SW 1271 (cell line): ENCODE measurements at places on chromosomes 11 and 22.

- no peak for DNase-seq
Observed at GRCh38 chr11:87597725-87598124, 560.0 kb downstream of the TMEM135 start.

DNA sequence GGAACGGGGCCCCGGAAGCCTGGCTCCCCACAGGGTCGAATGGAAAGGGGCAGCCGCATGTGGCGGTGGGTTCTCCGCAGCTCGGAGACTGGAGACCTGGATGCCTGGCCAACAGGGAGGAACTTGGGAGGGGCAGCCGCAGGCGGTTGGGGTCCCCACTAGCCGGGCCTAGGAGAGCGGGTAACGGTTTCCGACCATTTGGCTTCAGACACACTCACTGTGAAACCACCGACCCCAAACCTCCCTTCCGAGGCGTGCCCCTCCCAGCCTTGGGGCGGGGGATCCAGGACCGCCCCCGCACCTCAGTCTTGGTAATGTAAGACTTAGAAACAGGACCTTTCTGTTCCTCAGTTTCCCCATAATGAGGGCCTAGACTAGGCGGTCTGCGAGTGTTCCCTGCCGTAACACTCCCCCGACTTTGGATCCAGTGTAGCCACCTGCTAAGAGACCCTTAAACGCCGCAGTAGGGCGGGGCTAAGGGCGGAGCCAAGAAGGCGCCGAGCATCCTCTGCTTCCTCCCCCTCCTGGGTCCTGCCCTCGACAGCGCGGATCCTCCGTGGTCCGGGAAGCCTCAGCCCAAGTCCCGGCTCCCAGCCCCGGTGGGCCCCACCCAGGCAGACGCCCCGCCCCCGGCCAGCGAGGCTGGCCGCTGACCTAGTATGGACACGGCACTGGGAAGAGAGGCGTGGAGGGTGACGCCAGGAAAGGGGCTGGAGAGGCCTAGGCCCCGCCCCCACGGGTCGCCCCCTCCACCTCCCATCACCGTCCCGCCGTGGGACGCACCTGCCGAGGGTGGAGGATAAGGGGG lies 1.8 kb upstream of the RASGRP2 start:
- DNase-seq = peak; percentile 65

GRCh38 chr11:20000351-20001134 lies 159.7 kb downstream of the DBX1 start:
- no peak for DNase-seq

GRCh38 chr11:67593565-67593905 lies 9.9 kb downstream of the GSTP1 start:
- DNase-seq = no peak

GRCh38 chr11:2276280-2277007 lies 6.1 kb upstream of the ASCL2 start:
- DNase-seq = no peak

DNA sequence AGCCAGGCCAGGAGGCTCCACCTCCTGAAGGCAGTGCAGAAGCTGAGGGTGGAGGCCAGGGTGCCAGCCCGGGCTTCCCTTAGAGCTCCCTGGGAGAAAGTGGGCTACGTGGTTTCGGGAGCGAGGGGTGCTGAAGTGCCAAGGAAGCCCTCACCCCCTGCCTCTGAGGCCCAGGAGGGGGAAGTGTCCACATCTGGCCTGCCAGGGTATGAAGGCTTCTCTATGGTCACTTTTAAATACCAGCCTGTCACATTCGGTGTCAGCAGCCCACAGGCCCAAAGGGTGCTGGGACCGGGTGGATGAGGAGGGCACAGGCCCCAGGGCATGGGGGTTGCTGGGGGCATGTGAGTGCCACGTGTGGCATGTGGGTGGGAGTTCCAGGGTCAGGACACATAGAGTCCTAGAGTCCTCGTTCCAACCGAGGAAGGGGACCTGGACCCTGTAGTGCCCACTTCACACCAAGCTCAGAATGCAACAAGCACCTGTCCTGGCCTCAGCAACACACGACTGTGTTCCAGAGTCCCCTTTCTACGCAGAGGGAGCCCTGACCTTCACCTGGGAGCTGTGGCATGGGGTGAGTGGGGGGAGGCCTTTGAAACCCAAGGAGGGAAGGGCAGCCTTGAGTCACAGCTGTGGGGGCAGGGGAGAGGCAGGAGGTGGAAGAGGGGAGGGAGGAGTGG lies 1.7 kb downstream of the SHISA8 start:
- DNase-seq = no peak

GRCh38 chr22:45952151-45952550 lies 24.8 kb downstream of the WNT7B start:
- no peak for DNase-seq

DNA sequence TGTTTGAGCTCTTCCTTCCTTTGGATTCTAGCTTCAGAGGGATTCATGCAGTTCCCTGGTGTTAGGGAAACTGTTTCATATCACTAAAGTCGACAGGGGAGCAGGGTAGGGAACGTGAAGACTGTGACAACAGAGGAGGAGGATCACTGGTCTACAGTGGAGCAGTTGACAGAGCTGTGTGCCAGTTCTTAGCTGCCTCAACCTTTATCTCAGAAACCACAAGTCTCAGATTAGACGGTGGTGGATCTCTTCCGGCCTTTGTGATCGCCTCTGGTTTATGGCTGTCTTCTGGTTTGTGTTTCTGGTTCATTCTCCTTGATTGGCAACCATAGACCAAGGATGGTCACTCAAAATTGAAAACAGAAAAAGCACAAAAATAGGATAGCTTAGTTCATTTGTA lies 538.9 kb upstream of the API5 start:
- no peak for DNase-seq

DNA sequence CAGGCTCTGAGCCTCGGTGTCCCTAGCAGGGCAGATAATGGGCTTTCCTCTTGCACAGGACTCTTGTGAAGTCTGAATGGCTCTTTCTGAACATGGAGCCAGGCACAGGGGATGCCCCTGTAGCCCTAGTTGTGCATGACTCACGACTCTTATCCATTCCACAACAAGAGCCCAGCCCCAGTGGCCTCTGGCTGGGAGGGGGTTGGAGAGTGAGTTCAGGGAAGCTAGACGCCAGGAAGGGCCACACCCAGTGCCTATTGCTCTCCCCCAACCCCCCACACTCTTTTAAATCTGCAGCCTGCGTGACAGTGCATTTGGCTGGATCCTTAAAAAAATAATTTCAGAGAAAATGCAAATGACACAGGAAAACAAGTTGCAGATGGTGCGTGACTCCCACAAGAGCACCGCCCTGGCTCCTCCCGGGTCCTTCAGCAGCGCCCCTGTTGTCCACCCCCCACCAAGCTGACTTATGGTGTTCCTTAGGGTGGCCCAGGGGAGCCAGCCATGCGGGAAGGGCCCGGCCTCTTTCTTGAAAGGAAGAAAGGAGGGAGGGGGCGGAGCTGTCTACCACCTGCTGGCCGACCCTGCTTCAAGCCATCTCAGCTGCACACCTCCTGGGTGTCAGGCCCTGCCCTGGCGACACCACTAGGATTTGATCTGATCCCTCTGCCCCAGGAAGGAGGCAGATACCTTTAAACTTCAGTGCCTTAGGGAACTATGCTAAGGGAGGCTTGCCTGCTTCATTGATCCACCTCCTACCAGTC lies 74.7 kb downstream of the MN1 start:
- DNase-seq = no peak

- peak; percentile 34 for DNase-seq
Observed at GRCh38 chr11:12235553-12235946, 125.2 kb downstream of the MICAL2 start.

GRCh38 chr11:64516226-64516625 lies 74.8 kb upstream of the SLC22A12 start:
- no peak for DNase-seq

- no peak for DNase-seq
Observed at GRCh38 chr11:47941907-47942558, 38.3 kb upstream of the PTPRJ start.

DNA sequence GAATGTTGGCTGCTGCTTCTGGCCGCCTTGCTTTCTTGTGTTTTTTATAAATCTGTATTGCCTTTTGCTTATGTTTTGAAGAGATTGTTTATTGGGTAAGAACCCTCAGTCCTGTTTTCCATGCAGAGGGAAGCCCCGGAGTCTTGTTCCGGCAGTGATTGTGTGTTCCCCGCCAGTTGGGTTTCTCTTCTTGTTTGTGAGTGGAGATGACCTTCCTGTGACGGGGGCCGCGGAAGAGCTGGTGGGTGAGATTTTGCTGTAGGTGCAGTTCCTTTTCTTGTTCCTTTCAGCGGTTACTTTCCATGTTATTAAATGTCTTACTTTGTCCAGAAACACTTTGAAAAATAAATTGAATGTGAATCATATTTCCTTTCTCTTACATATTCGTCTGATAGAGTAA lies 8.3 kb downstream of the TBC1D22A start:
- no peak for DNase-seq

DNA sequence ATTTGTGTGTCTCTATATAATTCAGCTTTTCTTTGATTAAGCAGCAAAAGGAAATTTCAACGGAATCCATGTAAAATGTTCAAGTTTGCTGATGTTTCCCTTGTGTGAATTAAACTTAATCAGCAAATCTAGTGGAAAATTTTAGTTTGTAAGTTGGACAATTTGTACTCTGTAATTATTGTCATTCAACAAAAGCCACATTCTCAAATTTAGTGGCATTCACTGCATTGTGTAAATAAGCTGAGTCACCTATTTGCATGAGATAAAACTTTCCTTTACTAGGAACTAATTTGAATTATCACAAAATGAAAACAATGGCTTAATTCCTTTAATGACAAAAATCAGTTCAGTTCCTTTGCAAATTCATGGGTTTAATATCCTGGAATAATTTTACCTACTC lies 784.2 kb upstream of the CCDC179 start:
- DNase-seq = no peak

DNA sequence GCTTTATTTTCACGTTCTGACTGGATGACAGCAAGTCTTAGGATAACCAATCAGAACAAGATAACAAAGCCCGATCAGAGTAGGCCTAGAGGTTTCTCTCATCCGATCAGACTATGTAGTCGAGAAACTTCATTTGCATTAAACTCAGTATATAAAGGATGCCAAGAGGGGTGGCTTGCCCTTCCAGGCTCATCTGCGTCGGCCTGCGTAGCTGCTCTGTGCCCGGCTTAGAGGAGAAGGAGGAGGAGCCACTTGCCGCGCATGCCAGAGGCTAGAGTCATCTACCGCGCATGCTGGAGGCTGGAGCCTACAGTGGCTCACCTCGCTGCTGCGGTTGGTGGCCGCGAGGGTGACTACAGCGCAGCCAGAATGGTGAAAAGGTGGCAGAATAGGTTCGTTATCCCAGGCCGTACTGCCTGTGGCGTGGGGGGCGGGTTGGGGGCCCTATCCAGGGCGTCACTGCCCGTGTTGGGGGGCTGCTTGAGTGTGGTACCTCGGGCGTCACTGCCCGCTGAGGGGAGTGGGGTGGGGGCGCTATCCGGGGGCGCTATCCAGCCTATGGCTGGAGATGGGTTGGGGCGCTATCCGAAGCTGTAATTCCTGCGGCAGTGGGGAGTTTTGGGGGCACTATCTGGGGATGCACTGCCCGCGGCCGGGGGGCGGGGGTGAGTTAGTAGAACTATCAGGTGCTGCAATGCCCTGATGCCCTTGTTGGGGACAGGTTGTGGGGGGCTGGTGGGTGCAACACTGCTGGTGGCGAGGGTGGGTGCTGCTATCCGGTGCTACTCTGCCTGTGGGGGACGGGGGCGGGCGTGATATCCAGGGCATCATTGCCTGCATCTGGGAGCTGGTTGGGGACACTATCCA lies at the start of gene RFPL2:
RFPL2 (minus strand) TSS at position 218 of the 867 bp plus-strand sequence. CDS start 2,622 bp downstream, outside the sequence.
- DNase-seq = peak; percentile 80

DNA sequence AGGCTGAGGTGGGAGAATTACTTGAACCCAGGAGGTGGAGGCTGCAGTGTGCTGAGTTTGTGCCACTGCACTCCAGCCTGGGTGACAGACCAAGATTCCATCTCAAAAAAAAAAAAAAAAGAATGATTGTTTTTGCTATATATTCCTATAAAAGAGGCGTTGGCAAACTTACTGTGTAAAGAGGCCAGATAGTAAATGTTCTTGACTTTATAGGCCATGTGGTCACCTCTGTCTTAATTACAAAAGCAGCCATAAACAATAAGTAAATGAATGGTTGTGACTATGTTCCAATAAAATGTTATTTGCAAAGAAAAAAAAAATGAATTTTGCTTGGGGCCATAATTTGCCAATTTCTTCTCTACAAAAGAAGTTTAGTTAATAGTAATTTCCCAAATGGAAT lies 12.3 kb downstream of the ATM start:
- DNase-seq = no peak

GRCh38 chr22:47308886-47309285 lies 546.4 kb downstream of the TBC1D22A start:
- no peak for DNase-seq

DNA sequence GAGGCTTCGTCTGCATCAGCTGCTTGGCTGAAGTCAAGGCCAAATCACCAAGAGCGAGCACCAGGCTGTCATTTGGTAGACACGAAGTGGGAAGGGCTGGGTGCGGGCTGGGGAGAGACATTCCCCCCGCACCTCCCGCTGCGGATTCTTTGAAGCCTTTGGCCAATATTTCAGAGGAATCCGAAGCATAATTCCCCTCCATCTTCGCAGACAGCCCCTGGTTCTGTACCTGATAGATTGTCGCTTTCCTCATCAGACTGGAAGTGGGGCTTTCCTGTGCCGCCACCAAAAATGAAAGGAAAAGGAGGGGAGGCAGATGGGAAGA lies 15.3 kb downstream of the BLID start:
- DNase-seq = no peak

DNA sequence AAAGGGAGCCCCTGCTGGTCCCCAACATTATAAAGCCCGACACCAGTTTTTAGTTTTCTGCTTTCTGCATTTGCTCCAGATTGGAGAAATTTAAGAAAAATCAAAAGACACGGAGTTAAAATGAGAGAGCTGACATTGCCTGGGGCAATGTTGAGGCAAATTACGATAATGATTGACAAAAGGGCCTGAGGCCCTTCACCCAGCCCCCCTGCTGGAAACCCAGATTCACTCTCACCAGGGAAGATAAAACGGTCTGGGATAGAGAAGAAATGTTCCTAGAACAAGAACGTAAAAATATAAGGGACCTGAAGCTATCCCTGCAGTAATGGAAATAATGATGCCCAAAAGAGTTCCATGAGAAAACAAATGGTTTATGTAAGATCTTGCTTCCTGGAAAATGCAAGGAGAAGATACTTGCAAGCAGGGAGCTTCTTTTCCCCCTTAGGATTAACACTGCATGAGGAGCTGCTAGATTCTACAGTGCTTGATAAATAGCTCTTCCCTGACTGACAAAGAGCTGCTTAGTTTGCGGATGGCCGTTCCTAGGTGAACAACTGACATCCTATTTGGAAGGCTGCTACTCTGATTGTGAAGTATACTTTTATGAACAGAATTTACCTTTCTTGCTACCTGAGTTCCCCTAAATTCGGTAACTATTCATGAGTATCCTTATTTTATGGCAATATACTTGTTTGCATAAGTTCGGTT lies 40.6 kb upstream of the GNAZ start:
- DNase-seq = no peak

DNA sequence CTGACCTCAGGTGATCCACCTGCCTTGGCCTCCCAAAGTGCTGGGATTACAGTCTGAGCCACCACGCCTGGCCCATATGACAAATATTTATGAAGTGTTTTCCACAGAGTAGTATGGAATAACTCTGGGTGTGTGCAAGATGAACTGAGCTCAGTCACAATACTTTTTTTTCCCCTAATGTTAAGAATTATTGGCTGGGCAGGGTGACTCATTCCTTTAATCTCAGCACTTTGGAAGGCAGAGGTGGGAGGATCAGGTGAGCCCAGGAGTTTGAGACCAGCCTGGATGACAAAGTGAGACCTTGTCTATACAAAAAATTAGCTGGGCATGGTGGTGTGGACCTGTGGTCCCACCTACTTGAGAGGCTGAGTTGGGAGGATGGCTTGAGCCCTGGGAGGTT lies 6.4 kb downstream of the PTPRJ start:
- no peak for DNase-seq
